ENCODE measurements at places on chromosomes 12 and 14. TPM values are rescaled to one million over a fixed set of nuclear protein-coding genes. Genes with fewer than 3 reads are reported as not detected.
A peak's percentile ranks its signal among the peaks of the same experiment; 100 is the strongest.

Gene NKX2-1
- 0.31 TPM for total RNA-seq

DNA sequence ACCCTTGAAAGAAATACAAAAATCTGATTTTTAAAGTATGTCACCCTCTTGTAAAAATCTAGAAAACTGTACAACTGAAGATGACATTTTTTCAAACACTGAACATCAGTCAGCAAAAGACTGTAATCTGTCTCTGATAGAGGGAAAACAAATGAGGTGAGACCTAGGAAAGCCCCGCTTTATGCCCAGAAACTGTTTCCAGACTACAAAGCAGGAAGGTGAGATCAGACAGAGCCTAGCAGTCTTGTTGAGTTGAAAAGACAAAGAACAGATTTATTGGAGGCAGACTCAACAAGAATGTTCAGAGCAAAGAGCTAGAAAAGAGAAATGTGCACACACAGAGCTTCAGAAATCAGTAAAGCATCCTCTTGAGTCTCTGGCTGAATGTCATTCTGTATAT lies 873.6 kb downstream of the LRFN5 start:
- no peak for DNase-seq

DNA sequence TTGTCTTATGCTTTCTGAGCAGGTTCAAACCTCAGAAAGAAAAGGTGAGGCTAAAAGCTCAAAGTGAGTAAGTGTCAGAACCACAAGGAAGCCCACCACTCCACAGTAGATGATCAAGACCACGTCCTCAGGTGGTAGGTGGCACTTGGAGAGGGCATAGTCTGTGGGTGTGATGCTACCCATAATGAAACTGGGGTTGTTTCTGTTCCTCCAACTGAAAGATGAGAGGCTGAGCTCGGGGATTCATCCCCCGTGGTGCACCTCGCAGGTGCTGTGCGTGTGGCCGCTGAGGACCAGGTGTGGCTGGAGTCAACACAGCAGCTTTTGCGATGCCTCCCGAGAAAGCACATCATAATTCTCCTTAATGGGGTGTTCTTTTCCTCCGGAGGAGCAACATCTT lies 285.7 kb downstream of the TTC8 start:
- DNase-seq, result no peak

Gene NOS1
- total RNA-seq, result 1.2 TPM

GRCh38 chr12:54304187-54304810 lies 3.5 kb upstream of the NFE2 start:
- peak; percentile 15 for DNase-seq

GRCh38 chr12:105352940-105353635 lies 22.6 kb downstream of the C12orf75 start:
- no peak for DNase-seq

GRCh38 chr12:125685915-125686314 lies 620.7 kb downstream of the AACS start:
- no peak for DNase-seq

- no peak for DNase-seq
Measured at GRCh38 chr14:33280646-33281045, 342.0 kb downstream of the NPAS3 start.

DNA sequence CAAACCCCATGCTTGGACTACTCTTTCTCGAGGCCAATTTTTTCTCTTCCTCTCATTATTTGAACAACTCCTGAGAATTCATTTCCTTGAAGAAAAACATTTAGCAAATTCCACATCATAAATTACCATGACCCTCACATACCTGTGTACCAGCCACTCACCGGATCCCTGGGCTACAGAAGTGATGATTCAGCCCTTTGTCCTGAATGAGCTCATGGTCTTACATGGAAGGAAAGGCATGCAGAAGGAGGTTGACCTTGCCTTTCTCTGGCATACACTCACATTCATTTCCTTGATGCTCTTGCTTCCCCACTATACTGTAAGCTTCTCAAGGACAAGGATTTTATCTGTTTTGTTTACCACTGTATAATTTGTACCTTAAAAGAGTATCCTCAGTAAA lies 191.5 kb downstream of the SLC5A8 start:
- DNase-seq, result no peak

GRCh38 chr12:54159589-54159988 lies 29.2 kb downstream of the SMUG1 start:
- DNase-seq, result no peak

DNA sequence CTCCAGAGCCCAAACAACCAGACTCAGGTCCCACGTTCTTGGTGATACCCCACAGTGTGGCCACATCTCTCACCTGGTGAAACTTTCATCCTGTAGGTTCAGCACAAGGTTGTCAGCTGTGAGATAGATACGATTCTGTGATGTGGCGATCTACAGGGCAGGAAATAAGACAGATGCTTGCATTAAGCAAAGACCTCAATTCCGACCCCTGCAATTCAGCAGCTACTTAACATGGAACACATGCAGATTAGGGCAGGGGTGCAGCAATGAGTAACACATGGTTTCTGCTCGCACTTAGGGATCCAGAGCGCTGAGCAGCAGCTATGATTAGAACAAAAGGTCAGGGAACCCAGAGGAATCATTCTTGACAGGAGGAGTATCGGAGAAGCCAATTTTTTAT lies 4.1 kb downstream of the PHB2 start:
- DNase-seq, result no peak

GRCh38 chr12:21065845-21066244 lies 65.1 kb upstream of the SLCO1B1 start:
- no peak for DNase-seq

DNA sequence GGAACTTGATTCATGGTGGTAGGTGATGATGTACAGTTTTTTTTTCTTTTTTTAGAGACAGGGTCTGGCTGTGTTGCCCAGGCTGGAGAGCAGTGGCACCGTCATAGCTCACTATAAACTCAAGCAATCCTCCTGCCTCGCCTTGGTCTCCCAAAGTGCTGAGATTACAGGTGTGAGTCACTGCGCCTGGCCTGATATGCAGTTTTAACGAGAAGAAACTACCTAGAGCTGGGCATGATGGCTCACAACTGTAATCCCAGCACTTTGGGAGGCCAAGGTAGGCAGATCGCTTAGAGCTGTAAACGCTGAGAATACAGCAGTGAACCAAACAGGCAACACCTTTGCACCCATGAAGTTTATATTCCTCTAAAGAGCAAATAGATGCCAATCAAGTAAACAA lies 13.0 kb upstream of the VPS37B start:
- no peak for DNase-seq

DNA sequence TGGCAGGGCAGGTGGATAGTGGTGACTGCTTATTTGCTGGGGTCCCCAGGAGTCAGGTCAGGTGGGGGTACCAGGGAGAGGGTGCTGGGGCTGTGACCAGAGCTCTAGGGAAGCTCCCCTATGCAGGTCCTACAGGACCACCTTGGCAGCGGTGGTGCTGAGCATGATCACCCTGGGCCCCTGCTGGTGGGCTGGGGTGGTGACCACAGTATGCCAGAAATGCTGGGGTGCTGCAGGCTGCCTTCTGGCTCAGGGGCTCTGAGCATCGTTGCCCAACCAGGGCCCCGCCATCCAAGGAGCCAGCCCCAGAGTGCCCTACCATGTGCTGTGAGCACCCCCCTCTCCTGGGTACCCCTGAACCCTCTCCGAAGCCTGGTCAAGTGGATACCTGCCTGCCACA lies 17.5 kb upstream of the NUDT14 start:
- no peak for DNase-seq

All from occipital lobe (tissue), 3 donors.